RPMI8226 (cell line): ENCODE measurements at places on chromosomes 2 and 18.

GRCh38 chr2:218859556-218859987 is at the start of gene WNT6:
WNT6 (plus strand) TSS chr2:218859805; CDS start chr2:218860038, 233 bp downstream.
- no peak for DNase-seq

DNA sequence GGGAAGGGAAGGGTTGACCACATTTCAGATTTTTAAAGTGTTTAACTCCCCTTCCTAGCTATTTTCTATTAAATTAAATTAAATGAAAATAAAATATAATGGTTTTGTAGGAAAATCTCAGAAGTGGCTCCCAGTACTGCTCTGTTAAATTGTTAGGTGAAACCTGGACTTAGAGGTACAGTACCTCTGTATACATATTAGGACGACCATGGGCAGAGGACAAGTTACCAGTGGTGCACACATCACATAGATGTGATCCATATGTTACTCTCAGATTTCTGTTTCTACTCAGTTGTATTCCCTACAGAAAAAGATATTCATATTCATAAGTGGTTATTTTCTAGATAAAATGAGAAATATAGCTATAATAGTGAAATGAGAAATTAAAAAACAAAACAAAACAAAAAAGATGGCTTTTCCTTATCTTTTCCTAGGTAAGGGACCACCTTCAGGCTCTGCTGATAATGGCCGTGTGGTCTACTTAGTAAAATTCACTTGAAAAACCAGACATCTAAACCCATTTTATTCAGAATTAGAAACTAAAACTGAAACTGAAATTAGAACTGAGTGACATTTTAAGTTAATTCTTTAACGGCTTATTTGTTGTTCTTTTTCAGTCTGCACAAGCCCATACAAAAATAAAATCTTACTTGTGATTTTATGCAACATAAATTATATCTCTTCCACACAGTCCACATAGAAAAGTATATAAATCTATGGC is 832.5 kb upstream of the CHAC2 start:
- DNase-seq, result no peak

DNA sequence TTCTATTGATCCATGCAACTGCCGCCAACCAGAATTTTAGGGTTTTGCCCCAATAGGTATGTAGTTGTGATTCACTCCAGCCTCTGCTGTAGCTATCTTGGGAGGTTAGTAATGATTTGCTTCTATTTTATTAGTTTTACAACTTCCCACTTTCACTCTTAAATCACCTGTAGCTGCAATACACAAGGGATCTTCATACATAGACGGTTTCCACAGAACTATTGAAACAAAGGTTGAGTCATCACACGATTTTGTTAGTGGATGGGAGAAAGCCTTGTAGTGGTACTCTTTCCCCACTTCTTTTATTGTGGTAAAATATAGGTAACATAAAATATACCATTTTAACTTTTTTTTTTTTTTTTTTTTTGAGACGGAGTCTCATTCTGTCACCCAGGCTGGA is 104.2 kb upstream of the SPRED2 start:
- DNase-seq, result no peak

DNA sequence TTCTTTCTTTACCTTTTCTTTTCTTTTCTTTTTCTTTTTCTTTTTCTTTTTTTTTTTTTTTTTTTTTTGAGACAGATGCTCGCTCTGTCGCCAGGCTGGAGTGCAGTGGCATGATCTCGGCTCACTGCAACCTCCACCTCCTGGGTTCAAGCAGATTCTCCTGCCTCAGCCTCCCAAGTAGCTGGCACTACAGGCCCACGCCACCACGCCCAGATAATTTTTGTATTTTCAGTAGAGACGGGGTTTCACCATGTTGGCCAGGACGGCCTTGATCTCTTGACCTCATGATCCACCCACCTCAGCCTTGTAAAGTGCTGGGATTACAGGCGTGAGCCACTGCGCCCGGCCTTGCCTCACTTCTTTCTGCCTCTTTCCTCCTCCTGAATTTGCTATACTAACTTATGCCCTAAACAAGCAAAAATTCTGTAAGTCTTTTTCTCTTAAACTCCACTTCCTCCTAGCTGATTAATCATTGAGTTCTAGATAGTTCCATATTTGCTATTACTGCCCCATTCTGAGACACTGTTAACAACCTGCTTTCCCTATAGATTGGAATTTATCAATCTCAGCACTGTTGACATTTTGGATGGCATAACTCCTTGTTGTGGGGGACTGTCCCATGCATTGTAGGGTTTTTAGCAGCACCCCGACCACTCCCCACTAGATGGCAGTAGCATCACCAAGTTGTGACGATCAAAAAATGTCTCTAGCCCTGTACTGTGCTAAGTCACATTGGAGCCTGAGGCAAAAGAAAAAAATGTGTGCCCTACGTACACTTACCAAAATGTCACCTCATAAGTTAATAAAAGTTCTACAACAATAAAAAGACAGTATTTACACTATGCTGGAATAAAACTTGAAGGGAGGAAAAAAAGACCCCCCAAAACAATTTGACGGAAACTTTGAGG is 16.4 kb upstream of the THADA start:
- DNase-seq, result peak; percentile 74

- DNase-seq, result no peak
Measured at GRCh38 chr18:36183033-36183432, 4.3 kb upstream of the MOCOS start.

- DNase-seq, result peak; percentile 38
Measured at GRCh38 chr2:96903815-96904214, 33.9 kb upstream of the SEMA4C start.

- no peak for DNase-seq
Measured at GRCh38 chr2:239884875-239885274, 140.3 kb downstream of the NDUFA10 start.

GRCh38 chr2:230790981-230791380 is 73.8 kb upstream of the ITM2C start:
- no peak for DNase-seq

- DNase-seq, result no peak
Measured at GRCh38 chr2:190911813-190912212, 31.2 kb downstream of the GLS start.

GRCh38 chr18:48866028-48866733 is 84.6 kb downstream of the SMAD7 start:
- peak; percentile 92 for DNase-seq

DNA sequence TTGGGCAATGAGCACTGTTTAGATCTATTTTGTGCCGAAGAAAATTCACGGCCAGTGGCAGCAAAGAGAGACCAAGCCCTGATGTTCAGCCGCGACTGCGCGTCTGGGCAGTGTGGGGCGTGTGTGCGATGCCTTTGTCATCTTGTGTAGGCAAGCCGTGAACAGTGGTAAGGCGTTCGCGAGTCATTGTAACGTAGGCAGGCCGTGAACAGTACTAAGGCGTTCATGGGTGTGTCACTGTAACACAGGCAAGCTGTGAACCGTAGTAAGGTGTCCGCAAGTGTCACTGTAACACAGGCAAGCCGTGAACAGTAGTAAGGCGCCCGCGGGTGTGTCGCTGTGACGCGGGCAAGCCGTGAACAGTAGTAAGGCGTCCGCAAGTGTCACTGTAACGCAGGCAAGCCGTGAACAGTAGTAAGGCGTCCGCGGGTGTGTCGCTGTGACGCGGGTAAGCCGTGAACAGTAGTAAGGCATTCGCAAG is 99.9 kb downstream of the NFATC1 start:
- DNase-seq, result no peak

- no peak for DNase-seq
Measured at GRCh38 chr2:239669181-239669898, 268.5 kb upstream of the HDAC4 start.

DNA sequence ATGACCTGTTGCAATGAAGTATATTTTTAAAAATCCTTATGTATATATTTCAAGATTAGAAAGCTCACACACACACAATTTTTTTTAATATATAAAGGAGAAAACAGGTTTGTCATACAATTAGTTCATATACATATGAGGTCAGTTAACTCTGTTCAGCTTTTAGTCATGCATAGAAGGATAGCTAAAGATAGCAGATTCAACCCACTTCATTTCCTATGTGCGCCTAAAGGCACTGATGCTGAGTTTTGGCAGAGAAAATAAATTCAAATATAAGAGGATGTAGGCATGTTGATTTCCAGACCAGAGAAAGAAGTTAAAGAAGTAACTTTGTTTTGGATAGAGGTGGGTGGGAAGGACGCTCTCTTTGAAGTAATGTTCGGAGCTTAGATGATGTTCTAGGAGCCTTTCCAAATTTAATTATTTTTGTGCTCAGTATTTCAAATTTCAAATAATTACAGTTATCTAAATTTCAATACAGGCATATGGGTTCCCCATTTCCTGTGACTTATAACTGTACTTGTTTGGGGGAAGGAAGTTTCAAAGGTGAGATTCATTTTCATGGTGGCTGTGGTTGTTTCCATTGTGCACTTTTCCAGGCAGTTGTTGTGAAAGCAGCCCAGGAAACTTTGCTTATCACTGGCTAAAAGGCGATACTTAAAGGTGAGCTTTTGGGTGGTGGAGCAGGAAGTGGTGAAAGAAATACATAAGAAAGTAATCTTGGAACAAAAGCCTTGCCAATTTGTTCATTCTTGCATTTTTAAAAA is 523.4 kb upstream of the FANCL start:
- no peak for DNase-seq
